Activated T-helper 9 cell treated with anti-CD3 and anti-CD28 coated beads, Interleukin-2, amount 50 U/mL, for 16 hours (primary cell): ENCODE measurements at places on chromosomes 12 and 14.

DNA sequence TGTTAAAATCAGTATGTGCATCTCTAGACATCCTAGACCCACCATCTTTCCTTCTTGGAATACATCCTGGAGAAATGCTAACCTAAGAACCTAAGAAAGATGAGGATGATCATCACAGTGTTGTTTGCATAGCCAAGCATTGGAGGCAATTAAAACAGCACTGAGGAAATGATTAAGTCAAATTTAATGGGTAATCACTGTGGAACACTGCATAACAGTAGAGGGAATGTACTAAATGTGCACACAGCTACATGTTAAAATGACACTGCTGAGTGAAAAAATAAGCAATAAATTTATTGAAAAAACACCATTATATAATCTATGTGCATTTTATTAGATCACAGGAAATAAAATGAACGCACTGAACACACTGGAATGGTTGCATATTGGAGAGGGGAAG, 987.1 kb upstream of the SEL1L start:
- DNase-seq, result no peak

GRCh38 chr12:107580750-107581618, 104.6 kb upstream of the PWP1 start:
- no peak for DNase-seq

GRCh38 chr14:35215110-35215813, 76.9 kb upstream of the PSMA6 start:
- DNase-seq, result no peak

DNA sequence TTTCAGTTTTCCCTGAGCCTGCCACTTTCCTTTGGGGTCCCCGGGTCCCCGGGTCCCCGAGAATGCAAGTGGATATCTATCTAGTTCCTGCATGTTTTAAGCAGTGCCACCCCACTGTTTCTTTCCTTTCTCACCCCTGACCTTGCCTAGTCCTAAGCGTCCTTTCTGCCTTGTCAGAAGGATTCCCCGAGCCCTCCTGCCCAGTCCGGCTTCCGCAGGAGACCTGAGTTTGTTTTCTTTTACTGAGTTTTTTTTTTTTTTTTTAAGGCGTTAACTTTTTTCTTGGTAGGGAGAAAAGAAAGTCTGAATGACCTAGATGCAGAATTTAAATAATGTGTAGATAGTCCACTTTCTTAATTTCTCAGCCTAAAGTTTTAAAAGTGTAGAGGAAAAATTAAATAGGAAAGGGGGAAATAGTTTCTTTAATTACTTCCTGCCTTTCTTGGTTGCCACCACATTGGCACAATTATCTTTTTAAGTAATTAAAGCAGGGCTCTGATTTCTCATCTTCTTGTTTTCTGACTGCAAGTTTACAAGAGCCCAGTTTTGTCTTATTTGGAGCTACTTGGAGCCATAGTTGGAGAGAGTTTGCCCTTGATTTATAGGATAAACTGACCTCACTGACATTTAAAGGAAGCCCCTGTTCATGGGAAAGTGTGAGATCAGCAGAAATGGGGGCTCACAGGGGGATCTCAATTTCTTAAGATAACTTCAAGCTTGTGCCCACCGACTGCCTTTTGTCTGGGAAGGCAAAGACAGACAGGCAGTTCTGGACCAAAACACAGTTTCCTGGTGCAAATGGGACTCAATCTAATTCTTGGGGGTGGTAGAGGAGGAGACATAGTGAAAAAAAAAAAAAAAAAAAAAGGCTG, 2.9 kb downstream of the PAX9 start:
- DNase-seq, result no peak

- no peak for DNase-seq
Observed at GRCh38 chr12:53670971-53671370, 4.9 kb downstream of the ATP5MC2 start.

GRCh38 chr14:101909371-101910096, 54.8 kb upstream of the DYNC1H1 start:
- DNase-seq, result no peak

- no peak for DNase-seq
Observed at GRCh38 chr12:22874151-22874550, 249.2 kb downstream of the ETNK1 start.

DNA sequence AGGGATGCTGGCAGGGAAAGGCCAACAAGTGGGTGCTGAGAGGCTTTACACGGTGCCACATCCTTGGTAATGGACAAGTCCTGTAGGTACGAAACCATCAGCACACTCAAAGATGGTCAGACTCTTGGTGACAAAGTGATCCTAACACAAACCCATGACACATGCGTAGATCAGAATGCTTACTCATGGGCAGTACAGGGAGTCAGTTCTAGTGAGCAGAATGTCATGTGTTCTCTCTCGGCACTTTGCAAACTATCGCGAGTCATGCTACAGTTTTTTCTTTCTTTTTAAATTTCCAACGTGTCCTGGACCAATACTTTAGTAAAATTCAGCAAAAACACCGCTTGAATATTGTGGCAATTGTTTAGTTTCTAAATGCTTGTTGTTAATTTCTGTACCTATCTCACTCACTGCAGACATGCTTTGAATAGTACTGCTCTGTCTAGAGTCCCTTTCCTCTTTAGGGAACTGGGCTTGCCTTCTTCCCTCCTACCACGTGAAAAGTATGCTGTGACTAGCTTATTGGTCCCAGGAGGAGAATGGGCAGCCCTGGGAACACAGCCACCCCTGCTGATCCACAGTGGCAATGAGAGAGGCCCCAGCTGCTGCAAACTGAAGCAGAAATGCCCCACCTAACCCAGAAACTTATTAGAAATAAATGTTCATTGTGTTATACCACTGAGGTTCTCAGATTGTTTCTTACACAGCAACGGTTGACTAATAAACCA, 62.4 kb downstream of the UBR7 start:
- no peak for DNase-seq

- no peak for DNase-seq
Observed at GRCh38 chr12:106192659-106193393, 54.1 kb upstream of the NUAK1 start.

DNA sequence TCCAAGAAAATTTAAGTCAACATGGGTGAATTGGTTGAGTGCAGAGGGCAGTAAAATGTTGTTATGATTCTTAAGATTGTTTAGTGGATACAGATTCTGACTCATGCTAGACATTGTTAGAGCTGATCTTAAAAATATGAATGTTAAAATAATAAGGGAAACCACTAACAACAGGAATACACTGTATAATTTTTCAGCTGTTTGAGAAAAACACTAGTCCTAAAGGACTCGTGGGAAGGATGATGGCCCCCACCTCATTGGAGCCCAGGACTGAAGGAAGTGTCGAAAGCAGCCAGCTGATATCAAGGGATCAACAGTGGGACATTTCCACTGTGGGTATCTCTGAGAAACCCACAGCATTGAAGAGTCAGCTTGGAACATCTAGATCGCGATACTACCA, 82.9 kb upstream of the SCAF11 start:
- no peak for DNase-seq

- DNase-seq, result no peak
Observed at GRCh38 chr14:105005329-105005928, 15.5 kb downstream of the CDCA4 start.

- no peak for DNase-seq
Observed at GRCh38 chr12:52347551-52348510, 19.4 kb downstream of the KRT85 start.

DNA sequence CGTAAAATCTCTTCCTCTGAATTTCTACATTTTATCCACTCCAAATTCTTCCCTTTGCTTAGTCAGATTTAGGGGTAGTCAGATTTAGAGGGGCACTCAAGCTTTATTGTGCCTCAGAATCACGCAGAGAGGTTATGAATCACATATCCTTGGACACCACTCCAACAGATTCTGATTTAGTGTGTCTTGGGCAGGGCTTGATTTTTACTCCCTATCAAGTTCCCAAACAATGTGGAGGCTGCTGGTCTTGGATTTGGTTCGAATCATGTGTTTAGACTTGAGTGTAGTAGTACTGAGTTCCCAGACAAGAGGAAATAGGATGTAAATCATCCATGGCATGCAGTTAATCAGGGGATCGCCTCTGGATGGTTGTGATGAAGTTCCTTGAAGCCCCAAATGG, 298.1 kb upstream of the CLEC14A start:
- no peak for DNase-seq

DNA sequence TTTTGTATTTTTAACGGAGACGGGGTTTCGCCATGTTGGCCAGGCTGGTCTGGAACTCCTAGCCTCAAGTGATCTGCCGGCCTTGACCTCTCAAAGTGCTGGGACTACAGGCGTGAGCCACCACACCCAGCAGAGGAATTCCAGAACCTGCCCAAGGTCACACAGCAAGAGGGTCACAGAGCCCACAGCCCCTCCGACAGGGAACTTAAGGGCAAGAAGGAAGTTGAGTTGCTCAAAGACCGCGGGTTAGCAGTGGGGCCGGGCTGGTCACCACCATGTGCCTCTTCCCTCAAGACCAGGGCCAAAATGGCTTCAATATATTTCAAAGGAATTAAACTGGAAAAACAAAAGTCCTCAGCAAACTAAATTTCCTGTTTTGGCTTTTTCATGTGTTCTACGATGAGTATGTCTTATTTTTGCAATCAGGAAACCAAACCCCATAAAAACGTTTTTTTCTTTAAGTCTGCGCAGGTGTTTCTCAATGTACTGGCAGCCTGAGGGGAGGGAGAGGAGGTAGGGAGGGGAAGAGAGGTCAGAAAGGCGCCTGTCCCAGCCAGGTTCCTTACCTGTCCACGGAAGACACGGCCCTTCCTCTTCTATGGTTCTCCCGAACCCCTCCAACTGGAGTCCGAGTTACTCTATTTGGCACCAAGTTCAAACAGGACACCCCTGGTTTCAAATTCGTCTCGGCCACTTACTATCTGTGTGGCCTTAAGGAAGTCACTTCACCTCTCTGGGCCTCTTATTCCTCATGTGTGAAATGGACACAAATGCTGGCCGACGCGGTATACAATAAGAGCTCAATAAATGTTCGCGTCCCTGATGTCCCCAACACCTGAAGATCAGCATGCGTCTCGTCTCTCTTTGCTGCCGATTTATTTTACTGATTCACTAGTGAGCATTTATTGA, 778 bp downstream of the SLC8B1 start:
- no peak for DNase-seq

DNA sequence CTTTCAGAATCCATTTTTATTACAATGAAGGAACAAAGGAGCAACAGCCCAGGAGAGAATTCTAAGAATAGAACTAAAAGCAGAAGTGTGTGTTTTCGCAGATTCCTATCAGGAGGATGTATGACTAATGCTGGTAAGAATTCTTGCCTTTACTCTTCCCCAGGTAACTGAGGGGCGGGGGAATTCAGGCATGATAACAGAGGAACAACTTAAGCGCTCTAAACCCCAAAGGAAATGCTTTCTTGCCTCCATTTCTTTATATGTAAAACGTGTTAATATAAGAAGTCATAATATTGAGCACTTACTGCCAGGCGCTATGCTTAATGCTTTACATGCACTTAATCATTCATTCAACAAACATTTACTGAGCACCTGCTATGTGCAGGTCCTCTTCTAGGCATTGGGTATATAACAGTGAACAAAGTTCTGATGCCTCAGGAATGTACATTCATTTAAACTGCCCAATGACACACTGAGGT, 4.5 kb downstream of the HCAR1 start:
- no peak for DNase-seq

DNA sequence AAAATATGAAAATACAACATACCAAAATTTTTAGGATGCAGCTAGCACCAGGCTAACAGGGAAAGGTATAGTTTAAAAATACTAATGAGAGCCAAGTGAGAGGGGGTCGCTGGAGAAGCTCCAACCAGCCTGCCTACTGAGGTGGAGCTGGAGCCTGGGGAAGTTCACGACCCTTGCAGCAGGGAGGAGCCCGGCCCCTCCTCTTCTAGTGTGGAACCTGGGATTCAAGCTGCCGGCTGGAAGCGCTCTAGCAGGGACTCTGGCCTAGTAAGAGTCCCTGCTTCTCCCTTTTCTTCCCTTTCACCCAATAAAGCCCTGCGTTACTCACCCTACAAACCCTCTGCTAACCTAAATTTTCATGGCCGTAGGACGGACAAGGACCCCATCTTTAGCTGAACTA, 5.0 kb upstream of the KCNK13 start:
- no peak for DNase-seq

DNA sequence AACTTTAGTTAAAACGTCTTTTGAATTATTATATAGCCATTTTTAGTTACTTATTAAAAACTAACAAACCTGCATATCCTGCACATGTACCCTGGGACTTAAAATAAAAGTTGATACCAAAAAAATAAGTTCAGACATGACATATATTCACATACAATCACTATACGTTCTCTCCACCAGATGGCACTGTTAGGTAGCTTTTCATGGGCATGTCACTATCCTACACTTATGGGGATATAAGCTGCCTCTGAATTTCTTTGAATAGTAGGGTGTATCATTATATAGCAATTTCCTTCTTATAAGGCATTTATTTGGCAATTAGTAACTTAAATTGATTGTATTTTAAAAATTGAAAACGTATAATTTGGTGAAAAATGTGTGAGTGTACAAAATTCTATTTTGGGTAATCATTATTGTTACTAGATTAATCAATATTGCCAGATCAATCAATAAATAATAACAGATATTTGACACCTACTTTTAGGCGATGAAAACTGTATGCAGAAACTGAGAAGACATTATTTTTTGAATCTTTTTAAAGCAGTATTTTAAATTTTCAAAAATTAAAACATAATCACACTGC, 31.8 kb upstream of the OR10A7 start:
- no peak for DNase-seq

- peak; percentile 26 for DNase-seq
Observed at GRCh38 chr14:34713681-34714319, 593 bp downstream of the CFL2 start.

DNA sequence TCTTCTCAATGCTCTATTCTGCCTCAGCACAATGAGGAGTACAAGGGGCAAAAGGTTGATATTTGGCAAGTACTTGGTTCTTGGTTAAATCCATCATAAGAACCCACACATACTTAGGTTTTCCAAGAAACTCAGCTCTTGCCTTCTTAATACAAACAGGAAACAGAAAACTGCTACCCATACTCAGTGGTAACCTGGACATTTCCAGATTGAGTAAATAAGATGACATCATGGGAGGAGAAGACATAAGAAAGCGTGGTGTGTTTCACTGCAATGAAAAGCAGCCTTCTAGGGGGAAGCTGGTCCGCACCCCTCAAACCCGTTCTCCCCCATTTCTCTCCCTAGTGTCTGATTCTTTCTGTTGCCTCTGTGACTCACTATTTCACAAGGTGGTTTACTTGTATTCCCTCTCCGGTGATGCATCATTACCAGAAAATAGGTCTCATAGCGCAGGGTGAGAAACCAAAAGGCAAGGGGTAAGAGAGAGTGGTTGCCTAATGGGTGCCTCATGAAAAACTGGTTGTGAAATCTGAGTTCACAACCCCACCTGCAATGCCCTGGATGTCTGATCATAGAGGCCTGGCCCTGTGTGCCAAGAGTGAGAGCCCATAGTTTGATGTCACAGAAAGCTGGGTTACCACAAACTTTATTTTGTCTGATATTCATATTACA, 326.5 kb upstream of the TBX3 start:
- DNase-seq, result no peak

DNA sequence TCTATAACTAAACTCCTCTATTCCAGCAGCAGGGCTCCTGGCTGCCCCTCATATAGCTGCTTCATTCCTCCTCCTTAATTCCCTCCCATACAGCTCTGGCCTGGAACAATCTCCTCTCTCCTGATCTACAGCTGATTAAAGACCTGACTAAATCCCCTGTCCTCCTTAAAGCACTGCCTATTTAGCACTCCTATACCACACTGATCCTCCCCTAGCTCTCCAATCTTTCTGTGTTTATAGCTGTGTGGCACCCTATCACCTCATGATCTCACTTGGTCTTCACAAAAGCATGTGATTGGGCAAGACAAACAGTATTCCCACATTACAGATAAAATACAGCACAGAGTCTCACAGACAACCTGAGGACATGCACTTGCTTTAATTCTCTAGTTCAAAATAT, 17.4 kb downstream of the FMNL3 start:
- no peak for DNase-seq

GRCh38 chr12:22538311-22538710, 6.0 kb downstream of the C2CD5 start:
- no peak for DNase-seq
